Fibroblast of skin of abdomen (primary cell): ENCODE measurements at places on chromosomes 4 and X.

DNA sequence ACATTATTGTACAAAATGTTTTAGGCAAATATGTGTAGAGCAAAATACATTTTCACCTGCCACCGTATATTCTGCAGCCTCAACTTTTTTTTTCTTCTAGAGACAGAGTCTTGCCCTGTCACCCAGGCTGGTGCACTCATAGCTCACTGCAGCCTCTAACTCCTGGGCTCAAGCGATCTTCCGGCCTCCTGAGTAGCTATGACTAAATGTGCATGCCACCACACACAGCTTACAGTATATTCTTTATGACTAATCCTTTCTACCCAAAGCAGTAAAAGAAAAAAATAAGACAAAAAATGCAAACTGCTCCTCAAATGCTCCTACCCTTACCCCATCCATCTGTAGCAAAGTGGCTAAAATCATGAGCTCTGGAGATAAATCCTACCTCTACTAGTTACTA lies 426.3 kb downstream of the KCNIP4 start:
- no peak for DNase-seq

DNA sequence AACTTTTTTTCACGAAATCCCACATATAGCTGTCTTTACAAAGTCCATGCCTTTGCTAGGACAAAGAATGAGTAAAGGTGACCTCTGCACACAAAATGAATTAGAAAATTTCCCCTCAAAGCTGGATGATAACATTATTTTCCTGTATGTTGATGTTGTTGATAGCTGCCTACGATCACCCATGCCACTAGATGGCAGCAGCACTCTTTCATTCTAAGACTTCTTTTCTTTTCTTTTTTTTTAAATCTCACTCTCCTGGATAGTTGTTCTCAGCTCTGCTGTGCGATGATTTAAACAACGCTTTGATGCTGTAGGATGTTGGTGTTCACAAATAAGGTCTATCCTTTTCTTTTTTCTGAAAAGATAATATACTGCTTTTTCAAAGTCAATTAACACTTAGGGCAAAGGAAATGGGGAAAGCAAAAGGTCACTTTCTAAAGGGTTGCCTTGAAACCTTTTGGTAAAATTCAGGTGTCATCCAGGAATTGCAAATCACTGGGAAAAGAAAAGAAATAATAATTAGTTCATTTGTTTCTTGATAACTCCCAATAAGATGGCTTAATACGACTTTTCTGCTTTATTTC lies 266.8 kb downstream of the C4orf33 start:
- peak; percentile 65 for DNase-seq

GRCh38 chr4:87500092-87500462 lies 29.1 kb downstream of the SPARCL1 start:
- no peak for DNase-seq

- no peak for DNase-seq
These were observed 30.3 kb downstream of the NSDHL start for GRCh38 chrX:152861116-152861515.

DNA sequence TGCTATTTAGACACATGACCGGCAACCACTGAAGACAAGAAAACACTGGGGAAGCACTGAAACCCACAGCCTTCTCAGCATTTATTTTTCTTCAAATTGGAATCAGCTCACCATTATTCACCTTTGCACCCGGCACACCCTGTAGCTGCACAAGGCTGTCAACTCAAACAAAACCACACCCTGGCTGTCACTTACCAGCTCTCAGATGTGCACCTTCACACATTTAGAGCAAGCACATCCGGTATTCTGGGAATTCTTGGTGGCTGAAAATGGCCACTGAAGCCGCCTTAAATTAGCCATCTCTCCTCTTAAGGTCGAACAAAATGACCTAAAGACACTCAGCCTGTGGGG lies 5.9 kb downstream of the ZFYVE28 start:
- DNase-seq, result no peak

GRCh38 chrX:85303544-85303943 lies 59.8 kb downstream of the ZNF711 start:
- DNase-seq, result no peak

- DNase-seq, result peak; percentile 61
These were observed 239.0 kb upstream of the JADE1 start for GRCh38 chr4:128570387-128570975.

GRCh38 chrX:43868791-43869190 lies 13.5 kb downstream of the MAOB start:
- no peak for DNase-seq

DNA sequence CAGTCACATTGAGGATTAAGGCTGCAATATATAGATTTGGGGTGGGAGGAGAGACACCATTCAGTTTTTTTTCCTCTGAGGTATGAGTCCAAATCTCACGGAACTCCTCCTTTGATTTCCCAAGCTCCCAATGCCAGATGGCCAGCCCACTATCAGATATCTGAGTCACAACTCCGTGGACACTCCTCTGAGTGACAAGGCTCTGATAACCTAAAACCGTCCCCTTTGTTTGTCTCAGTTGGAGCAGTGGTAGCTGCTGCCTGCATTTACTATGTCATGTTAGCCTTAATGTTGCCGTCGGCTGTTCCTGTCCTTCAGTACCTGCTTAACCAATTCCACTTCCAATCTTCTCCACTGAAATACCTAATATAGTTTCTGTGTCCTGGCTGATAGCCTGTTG lies 107.3 kb downstream of the DTHD1 start:
- no peak for DNase-seq

- no peak for DNase-seq
These were observed 10.7 kb upstream of the SPCS3 start for GRCh38 chr4:176309046-176309445.

- no peak for DNase-seq
These were observed 29.6 kb upstream of the BBS12 start for GRCh38 chr4:122702939-122703338.

DNA sequence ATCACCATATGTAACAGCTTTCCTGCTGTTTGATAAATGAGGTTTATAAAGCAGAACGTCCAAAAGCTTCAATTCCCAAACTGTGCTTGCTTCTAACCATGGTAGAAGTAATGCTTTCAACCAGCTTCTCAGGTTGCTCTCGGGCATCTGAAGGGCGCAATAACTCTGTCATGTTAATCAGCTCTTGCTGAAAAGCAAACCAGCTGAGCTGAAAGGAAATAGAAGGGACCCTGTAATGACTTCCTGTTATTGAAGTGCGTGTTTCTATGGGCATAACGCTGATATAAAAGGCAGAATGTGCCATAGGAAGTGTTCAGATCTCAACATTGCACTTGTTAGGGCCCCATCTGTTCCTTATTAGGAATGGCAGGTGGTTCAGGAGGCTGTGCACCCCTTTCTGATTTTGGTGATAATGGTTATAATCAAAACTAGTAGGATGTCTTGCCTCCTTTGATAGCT lies 21.2 kb downstream of the HERC3 start:
- no peak for DNase-seq

DNA sequence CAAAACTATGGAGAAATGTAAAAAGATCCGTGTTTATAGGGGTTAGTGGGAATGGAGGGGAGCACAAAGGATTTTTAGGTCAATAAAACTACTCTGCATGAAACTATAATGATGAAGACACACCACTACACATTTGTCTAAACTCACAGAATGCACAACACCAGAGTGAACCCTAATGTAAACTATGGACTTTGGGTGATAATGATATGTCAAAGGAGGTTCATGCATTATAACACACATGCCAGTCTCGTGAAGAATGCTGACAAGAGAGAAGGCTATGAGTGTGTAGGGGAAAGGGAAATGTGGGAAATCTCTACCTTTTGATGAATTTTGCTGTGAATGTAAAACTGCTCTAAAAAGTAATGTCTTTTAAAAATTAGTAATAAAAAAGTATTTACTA lies 183.3 kb downstream of the MAB21L2 start:
- DNase-seq, result no peak

DNA sequence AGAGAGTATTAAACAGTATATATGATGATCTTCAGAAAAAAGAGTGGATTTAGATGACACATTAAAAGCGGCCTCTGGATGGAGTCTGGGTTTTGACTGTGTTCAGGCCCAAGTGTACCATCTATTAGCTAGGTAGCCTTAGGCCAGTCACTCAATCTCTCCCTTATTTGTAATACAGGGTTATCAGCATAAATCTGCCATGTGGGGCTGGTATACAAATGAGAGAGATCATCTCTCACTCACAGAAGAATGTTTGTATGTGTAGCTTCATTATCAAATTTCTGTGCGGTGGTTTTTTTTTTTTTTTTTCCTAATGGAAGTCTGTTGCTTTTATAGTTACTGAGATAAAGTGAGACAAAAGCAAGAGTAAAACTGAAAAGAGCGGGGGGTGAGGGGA lies 12.7 kb downstream of the SLC2A9 start:
- DNase-seq, result no peak

GRCh38 chr4:71713611-71714203 lies 70.2 kb downstream of the GC start:
- DNase-seq, result peak; percentile 56

- no peak for DNase-seq
These were observed 42.5 kb downstream of the LANCL3 start for GRCh38 chrX:37613933-37614332.

- DNase-seq, result peak; percentile 40
These were observed 81.4 kb downstream of the CEP44 start for GRCh38 chr4:174365018-174365587.

- peak; percentile 36 for DNase-seq
These were observed 94.6 kb downstream of the REELD1 start for GRCh38 chr4:146308951-146309350.

DNA sequence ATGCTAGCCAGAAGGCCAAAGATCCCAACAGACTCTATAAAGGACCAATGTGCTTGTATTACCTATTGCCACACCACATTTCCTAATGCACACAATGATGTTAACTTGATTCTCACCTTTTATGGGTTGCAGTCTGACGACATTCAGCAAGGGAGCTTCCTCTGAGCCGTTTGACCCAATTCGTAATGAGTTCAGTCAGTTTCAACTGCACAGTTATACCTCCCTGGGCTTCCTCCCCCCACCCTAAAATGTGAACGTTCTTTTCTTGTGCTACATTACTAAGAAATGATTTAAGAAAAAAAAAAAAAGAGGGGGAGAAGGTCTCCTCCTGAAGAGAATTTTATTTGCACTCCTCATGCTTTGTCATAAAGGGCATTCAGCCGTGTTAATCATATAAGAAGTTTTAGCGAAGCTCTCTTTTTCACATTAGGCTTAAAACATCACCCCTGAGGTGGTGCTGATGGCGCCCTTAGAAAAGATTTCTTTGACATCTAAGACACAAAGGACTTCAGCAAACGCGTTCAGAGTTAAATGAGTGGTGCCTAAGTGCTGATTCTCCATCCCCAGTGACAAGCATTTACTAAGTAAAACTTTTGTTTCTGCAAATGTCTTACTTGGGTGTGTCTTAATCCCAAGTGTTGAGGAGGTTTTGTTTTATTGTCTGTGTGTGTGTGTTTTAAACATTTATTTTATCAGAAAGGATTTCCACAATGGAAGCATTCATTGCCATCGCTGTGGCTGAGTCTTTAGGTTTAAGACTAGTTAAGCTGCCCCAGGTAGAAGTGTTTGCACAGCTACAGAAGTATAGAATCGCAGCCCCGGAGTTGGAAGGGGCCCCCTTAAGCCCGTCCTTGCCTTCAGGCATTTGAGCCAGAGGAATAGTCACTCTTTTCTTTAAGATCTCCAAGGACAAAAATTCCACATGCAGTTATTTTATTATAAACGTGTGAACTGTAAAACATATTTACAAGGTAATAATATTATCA lies 15.2 kb upstream of the GPC3 start:
- no peak for DNase-seq

- DNase-seq, result peak; percentile 86
These were observed 39.6 kb downstream of the DDX60L start for GRCh38 chr4:168440442-168441264.

DNA sequence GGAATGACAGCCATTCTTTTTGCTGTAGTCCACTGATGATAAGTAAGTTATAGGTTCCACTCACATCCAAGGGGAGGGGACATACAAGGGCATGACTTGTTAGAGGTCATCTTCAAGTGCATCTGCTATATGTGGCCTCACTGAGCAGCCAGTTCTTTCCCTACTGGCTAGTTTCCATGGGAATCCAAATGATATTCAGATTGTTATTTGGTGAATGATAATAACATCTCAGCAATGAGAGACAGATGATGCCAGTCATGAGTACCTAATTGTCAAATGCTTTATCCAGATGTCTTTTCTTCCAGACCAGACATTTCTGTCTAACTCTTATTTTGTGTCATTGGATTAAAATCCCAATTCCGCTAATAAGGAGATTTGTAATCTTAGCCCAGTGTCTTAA lies 460.4 kb upstream of the BOD1L1 start:
- no peak for DNase-seq

DNA sequence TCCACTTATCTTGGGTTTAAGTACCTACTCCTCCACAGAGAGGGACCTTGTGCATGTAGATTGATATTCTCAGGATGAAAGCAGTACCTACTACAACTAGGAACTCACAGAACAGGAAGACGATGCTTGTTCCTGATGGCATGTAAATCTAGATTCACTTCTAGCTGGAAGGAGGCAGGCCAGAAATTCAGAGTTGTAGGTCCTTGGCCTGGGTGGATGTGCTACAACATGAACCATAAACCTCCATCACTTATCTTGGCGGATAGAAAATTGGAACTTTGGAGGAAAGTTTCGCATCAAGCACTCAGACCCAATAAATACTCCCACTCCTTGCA lies 9.3 kb upstream of the SMIM20 start:
- DNase-seq, result no peak

DNA sequence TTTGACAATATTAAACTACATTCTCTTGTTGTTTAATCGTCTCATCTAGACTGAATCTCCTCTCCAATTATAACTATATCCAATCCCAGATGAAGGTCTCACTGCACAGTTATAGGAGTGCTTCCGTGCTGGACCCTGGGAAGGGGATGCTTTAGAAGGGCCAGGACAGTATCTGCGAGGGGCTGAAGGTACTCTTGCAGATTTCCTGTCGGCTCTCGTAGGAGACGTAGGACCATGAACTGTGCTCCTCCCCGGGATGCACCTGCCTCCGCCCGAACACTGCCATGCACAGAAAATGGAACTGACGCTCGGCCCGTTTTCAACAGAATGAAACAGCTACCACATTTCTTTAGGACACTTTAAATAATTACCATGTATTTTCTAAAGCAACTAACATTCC lies 39.4 kb downstream of the FAT1 start:
- DNase-seq, result no peak

- DNase-seq, result peak; percentile 16
These were observed 1.7 kb downstream of the GPRIN3 start for GRCh38 chr4:89305712-89306437.

GRCh38 chrX:1162119-1162916 lies 50.1 kb downstream of the CRLF2 start:
- no peak for DNase-seq

DNA sequence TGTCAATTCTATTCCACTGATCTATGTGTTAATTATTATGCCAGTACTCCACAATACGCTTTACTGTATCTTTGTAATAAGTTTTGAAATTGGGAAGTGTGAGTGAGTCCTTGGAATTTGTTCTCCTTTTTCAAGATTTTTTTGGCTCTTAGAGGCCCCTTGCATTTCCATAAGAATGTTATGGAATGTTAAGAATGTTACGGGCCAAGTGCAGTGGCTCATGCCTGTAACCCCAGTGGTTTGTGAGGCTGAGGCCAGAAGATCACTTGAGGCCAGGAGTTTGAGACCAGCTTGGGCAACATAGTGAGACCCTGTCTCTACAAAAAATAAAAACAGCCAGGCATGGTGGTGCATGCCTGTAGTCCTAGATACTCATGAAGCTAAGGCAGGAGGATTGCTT lies 167.6 kb upstream of the CXorf66 start:
- no peak for DNase-seq

- peak; percentile 8 for DNase-seq
These were observed 918.4 kb downstream of the ADGRL3 start for GRCh38 chr4:62118558-62118957.
